ENCODE measurements at places on chromosomes 5 and 9.

DNA sequence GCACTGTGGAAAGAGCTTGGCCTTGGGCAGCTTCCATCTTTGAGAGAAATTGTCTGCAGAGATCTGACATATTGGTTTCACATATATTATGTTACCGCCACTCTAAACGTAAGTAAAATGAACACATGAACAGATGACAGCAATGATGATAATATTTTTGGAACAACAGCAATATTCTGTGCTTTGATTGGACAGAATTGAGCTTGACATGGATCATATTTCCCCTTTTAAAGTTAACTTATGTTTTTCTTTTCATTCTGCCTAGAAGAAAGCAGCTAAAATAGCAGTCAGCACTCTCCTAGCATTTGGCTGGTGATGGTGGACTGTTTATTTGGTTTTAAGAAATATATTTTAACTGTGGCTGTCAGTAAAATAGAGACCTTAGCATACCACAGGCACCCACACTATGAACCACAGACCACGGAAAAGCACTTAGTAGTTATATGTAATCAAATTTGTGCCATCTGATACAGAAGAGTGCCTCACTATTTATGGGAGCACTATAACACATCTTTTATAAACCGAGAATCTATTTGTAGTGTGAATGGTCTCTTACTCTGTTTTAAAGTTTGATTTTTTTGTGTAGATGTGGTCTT is 1.8 kb upstream of the CFAP95 start:
- DNase-seq, result no peak

GRCh38 chr5:157888814-157889532 is 30.0 kb upstream of the CLINT1 start:
- DNase-seq, result no peak

GRCh38 chr5:99019254-99019653 is 90.4 kb upstream of the CHD1 start:
- DNase-seq, result no peak

DNA sequence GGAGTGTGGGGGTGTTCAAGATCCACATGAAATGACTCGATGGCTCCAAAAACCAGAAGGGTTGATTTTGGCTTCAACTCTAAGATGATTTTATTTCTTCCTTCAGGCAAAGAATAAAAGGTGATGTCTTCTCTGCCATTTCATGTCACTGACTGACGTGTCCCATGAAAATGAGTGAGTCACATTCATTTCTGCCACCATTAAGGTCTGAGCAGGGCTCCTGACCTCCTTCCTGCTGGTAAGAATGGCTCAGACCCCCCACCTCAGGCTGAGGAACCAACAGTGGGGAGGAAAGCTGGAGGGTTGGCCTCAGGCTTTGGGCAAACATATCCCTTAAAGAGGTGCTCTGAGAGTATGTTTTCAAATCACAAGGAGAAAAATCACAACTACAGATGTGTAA is 53.9 kb upstream of the ZNF354A start:
- DNase-seq, result no peak

DNA sequence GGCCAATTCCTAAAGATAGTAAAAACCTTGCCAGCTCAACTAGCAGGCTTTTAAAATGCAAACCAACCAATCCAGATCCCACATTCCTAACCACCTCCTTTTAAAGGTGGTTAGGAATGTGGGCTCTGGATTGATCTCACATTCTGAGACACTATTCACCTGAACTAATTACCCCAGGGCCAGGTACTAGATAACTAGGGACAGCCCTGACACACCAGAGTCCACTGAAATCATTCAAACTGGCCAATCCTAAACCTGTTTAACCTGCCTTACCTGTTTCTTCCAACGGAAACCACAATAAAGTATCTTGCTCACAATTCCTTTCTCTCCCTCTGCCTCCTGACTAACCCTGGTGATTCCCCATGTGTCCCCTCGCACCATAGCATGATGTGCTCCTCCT is 168.3 kb upstream of the DMAC1 start:
- no peak for DNase-seq

DNA sequence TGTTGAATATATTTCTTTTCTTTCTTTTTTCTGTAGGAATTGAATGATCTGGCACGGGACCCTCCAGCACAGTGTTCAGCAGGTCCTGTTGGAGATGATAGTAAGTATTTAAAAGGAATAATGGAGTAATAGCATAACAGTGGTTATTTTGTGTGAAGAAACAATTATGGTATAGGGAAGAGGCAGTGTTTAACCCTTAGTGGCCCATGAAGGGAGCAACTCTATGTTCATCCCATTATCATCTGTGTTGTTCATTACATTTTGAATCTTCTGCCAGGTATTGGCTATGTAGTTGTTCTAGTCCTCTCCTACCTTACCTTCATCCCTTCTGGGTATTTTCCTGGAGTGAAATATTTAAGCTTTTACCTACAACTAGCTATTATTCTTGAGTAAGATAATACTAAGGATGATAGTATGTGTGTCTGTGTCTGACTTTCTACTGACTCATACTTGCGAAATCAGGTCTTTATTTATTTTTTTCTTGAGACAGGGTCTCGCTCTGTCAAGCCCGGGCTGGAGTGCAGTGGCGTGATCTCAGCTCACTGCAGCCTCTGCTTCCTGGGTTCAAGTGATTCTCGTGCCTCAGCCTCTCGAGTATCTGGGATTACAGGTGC is 39.3 kb downstream of the UBE2D2 start:
- DNase-seq, result no peak

DNA sequence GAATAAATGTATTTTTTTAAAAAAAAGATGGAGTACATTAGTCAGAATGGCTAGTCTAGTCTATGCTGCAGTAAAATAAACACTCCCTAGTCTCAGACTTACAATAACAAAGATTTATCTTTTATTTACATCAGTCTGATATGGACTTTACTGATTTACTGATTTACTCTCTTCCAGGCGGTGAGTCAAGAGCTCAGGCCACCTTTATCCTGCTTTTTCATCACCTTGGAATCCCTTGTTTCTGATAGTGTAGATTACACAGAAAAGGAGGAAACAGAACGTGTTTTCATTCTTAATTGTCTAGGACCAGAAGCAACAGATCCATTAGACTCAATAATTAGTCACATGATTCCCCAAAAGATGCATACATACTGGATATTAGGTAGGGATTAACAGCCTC is 290.1 kb upstream of the TRPC7 start:
- no peak for DNase-seq

- no peak for DNase-seq
Measured at GRCh38 chr9:28363151-28363562, 789.9 kb upstream of the C9orf72 start.

GRCh38 chr9:135060461-135061116 is 26.9 kb upstream of the OLFM1 start:
- DNase-seq, result no peak

DNA sequence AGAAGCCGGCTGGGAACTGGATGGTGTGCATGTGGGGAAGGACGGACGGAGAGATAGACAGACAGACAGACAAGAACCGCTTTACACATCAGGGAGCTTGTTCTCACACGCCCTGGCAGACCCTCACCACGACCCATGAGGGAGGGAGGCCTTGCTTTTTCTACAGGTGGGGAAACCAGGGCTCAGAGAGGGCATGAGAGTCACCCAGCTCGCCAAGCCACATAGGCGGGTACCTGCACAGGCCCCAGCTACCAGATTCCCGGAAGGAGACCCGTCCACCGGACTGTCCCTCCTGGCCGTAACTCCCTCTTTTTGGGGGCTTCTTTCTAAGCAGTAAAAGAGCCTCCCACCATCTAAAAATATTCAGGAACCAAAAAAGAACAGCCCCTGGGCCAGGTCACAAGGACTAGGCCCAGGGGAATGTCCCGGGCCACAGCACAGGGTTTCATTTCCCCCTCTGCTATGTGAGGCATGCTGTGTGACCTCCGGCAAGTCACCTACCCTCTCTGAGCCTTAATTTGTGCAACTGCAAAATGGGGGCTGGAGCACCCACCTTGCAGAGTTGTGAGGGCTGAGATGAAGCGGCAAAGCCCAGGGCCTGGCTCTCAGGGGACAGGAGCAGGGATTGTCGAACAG is 84.4 kb upstream of the SARDH start:
- DNase-seq, result no peak

DNA sequence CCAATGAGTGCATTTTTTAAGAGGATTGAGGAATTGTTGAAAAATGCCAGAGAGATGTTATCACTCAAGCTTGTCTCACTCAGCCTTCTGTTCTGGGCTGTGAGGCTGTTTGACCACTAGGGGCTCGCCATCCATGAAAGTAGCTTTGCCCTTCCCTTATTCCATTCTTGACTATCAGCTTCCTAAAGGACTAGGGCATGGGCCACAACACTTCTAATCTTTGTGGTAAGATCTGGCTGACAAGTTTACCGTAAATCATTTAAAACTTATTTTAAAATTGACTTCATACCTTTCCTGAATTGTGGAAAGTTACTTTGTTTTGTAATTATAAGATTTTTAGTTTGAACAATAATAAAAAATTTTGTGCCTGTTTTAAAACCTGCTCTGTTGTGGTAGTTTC is 49.5 kb downstream of the TJP2 start:
- DNase-seq, result no peak

- no peak for DNase-seq
Measured at GRCh38 chr5:132480893-132481595, 9.5 kb downstream of the IRF1 start.

GRCh38 chr5:138177941-138178515 is 402 bp downstream of the BRD8 start:
- DNase-seq, result no peak

DNA sequence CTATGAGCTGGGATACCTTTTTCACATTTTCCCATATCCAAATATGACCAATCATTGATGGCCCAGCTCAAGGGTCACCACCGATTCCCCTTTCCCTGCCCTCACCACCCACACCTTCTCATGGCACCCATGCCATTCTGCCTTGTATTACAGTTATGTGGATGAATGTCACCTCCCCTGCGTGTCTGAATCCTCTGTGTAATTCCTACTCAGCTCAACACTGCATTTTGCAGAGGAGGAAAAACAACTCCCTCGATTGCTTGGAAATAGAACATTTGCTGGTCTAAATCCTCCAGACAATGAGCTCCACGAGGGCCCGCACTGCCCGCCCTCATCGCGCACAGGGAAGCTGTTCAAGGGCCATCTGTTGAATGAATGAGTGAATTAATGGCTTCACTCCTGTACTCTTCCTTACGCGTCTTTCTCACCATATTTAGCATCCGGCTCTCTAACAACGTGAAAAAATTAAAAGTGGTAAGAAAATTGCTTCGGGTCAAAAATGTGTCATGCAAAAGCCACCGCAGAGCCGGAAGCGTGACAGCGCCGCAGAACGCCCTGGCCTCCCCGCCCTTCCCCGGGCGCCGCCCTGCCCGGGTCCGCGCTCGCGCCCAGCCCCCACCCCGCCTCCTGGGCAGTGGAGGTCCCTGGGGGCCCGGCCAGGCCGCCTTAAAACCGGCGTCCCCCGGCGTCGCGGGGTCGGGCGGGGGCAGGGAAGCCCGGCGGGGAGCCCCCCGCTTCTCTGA is 704 bp downstream of the SUSD1 start:
- DNase-seq, result no peak

GRCh38 chr5:22352493-22352892 is 500.7 kb downstream of the CDH12 start:
- DNase-seq, result no peak

DNA sequence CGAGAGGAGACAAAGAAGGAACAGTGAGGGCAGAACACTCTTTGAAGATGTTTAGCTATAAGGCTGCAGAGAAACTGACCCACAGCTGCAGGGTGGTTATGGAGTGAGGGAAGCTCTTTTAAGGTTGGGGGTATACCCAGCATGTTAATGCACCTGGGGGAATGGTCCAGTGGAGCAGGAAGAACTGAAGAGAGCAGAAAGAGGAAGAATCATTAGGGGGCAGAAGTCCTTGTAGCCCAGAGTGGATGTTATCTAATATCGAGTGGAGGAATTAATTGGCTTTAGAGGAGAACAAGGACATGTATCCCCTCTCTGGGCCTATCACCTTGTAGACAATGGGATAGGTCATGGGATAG is 7.7 kb downstream of the IL4 start:
- no peak for DNase-seq

DNA sequence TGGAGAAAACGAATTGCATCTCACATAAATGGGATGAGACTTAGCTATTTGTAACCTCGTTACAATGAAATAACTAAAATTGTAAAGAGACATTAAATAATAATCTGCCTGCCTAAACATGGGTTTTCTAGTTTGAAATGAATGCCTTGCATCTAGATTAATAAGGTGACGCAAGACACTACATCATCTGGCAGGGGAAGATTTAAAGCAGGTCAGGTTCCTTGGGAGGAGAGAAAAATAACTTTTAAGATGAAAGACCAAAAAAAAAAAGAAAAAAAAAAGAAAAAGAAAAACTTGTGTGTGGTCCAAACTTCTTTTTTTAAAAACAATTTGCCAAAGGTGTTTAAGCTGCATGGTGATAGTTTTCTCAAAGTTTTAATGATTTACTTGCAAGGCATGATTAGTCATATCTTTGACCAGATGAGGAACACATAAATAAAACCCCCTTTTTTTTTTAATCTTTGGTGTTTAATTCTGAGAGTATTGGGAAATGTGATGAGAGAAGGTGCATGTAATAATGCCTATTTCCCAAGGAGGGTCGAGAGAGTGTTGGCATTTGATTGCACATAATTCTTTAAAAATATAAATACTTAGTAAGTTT is 122.9 kb upstream of the ADAMTSL1 start:
- no peak for DNase-seq

GRCh38 chr5:34007201-34007620 is 639 bp downstream of the AMACR start:
- DNase-seq, result no peak

GRCh38 chr5:172002840-172003512 is 3.5 kb downstream of the FBXW11 start:
- no peak for DNase-seq

DNA sequence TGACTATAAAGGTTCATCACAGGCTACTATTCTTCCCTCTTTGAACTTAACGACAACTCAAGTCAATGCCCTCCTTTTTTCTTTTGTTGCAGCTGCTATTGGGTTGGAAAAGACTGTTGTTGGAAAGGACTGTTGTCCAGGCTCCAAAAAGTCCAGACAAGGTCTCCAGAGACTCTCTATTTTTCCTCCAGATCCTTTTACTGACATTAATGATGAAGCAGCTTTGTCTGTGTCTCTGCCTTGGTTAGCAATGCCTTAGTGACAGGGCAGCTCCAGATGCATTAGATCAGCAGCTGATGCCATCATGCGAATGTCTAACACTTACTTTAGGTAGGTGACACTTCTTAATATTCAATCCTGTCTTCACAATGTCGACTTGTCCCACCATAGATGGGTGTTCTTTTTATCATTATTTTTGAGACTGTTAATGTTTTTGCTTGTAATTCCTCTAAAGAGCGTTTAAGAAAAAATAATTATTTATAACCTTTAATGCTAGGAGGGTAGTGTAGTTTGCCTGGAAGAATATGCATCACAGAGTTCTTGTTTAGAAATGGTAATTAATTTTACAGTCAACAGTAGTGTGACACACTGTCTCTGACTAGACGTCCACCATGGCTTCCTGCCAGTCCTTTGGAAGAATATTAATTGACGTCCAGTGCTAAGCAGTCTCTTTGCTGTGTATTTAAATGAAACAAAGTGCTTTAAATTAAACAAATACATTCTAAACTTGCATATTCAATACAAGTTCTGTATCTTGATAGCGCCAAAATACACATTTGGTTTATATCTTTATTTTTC is 492.2 kb downstream of the NR2F1-AS1 start:
- no peak for DNase-seq

Data from anterior cingulate cortex (tissue), 58 donors.